ENCODE measurements at places on chromosomes 3 and 15.

DNA sequence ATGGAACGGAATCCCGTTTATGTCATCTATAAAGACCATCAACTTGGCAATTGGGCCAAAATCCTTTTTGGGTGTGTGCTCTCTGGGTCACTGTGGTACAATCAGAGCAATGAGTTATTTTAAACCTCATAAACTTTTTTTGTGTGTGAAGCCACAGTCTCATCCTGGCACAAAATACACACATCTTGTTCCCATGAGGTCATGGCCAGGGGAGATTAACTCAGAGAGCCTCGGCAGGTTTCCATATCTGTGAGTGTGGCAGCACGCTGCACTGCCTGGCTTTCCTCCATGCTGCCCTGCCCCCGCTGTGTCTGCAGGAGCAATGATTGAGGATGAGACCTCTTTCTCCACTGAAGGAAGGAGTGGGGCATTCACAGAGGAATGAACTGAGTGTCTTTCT is 54.0 kb upstream of the DLG1 start:
- DNase-seq: no peak

DNA sequence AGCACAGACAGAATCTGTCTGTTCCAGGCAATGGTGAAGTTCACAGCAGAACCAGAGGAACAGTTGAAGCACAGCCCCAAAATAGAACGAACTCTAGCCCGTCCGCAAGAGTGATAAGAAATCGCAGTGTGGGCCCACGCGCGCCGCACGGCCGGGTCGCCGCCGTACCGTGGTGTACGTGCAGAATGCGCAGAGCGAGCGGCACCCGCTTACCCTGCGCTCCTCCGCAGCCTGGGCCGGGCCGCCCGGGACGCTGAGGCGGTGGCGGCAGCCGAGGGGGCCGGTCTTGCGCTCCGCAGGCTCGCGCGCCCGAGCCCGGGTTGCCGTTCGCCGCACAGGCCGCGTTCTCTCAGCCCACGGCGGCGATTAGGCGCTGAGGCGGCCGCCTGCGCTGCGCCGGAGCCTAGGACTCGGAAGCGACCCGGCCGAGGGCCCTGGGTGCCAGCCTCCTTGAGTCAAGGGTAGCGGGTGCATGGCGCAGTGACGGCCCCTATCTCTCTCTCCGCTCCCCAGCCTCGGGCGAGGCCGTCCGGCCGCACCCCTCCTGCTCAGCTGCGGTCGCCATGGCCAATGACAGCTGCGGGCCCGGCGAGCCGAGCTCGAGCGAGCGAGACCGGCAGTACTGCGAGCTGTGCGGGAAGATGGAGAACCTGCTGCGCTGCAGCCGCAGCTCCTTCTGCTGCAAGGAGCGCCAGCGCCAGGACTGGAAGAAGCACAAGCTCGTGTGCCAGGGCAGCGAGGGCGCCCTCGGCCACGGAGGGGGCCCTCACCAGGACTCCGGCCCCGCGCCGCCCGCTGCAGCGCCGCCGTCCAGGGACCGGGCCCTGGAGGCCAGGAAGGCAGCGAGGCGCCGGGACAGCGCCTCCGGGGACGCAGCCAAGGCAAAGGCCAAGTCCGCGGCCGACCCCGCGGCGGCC is 20.5 kb downstream of the WDR73 start:
- no peak for DNase-seq

GRCh38 chr3:10432156-10432845 is 73.1 kb downstream of the ATP2B2 start:
- no peak for DNase-seq

DNA sequence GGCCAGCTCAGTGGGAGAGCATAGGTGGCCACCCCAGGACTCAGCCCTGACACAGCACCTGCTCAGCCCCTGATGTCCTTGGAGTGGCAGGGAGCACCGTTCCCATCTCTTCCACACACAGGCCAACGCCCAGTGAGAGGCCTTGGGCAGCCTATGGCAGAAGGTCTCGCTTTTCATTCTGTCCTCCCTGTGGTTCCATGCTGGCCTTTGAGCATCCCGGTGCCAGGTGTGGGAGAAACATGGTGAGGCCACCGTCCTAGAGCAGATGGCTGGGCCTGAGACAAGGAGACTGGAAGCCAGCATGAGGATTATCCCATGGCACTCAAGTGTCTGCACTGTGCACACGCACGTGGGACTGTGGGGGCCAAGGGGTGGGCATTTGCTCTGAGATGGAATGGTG is 25.1 kb downstream of the ADCY5 start:
- DNase-seq: no peak

- DNase-seq: no peak
These were observed 228.0 kb downstream of the MBNL1 start for GRCh38 chr3:152496716-152497115.

Measured in kidney epithelial cell (primary cell).